Vagina (tissue), 2 donors: ENCODE measurements at places on chromosomes 11 and 22. TPM values are rescaled to one million over a fixed set of nuclear protein-coding genes. Genes with fewer than 3 reads are reported as not detected.

DNA sequence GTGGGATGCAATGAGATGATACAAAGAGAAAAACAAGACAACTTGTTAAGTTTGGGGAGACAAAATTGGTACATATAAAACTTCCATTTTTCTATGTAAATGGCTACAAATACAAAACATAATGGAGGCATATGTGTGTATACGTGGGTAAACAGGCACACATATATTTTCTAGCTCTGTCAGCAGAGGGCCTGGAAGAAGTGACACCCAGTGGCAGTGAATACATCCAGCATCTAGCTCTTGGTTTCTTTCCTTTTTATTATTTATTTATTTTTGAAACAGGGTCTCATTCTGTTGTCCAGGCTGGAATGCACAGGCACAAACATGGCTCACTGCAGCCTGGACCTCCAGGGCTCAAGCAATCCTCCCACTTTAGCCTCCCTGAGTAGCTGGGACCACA is 5.0 kb upstream of the RASL10A start:
- no peak for DNase-seq

GRCh38 chr11:122044086-122044485 is 71.9 kb downstream of the BLID start:
- no peak for DNase-seq

DNA sequence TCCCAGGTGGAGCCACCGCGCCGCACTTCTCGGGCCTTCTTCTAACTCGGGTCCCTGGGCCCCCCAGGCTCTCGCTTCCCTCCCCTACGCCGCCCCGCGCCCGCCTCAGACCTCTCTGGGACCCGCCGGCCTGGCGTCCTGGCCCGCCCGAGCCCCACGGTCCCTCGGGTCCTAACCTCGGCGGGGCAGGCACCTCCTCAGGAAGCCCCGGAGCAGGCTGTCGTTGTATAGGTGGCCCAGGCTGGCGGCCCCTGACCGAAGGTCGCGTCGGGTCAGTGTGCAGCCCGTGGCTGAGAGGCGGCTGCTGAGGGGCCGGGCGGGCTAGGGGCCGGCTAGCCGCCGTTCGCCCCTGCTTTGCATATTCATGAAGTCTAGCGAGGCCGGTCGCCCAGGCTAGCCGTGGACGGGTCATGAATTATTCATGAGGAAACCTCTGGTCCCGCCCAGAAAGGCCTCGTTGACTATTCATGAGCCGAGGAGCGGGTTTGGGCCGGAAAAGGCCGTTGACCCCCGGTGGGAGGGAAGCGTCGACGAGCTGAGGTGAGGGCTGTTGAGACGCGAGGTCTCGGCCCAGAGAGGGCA is at the start of gene HORMAD2:
HORMAD2 (plus strand) TSS at position 513 of the 582 bp plus-strand sequence. CDS start 13,489 bp downstream, outside the sequence.
- no peak for DNase-seq

- DNase-seq = no peak
Observed at GRCh38 chr11:75566763-75567279, 4.8 kb downstream of the SERPINH1 start.

- no peak for DNase-seq
Observed at GRCh38 chr22:45540122-45540521, 37.4 kb downstream of the FBLN1 start.

Gene BATF2
- total RNA-seq = not detected

Gene AKIP1
- total RNA-seq = 16.7 TPM

Gene SLC22A25
- 0.98 TPM for total RNA-seq
